Upper lobe of right lung (tissue), 1 donor: ENCODE measurements at places on chromosomes 7 and 10.

DNA sequence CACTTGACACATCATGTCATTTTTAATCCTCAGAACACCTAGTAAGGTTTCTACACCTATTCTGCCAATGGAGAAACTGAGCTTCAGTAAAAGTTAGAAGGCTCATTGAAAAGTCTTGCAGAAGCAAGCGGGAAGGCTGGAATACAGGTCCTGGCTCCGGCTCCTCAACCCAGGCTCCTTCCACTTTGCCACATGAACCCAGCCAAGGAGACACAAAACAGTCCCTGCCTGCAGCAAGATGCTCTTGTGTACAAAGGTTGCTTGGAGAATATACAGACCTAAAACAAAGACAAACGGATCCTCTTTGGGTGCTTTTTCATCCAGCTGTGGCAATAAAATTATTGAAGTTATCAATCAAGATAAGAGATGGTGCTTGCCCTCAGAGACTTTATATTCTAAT lies 106.8 kb downstream of the SORBS1 start:
- DNase-seq, result no peak

DNA sequence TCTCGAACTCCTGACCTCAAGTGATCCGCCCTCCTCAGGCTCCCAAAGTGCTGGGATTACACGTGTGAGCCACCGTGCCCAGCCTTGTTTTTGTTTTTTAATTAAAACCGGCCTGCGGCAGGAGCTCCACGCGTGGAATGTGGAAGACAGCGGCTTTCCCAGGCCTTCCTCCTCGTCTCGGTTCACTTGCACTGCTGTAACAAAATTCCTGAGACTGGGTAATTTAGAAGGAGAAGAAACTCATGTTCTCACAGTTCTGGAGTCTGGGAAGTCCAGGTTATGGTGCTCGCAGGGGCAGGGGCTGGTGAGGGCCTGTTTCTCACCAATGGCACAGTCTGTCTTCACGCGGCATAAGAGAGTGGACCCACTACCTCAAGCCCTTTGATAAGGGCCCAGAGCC lies 14.4 kb upstream of the CRYGN start:
- no peak for DNase-seq

DNA sequence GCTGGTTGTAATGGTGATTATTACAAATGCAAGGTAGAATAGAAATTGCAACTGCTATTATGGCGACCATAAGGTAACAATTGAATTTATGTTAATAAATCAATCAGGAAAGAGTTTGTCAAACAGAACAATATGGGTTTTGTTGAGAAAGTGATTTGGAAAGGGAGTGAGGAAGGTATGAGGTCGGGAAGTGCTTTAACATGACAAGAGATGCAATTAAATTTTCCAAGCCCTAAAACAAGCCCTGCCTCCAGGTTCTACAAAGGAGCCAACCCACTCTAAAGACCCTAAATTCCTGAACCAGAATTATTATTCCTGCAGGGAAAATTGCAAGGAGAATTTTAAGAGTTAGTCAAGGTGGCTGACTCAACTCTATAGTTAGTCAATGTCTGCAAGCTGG lies 363.7 kb downstream of the BMPER start:
- no peak for DNase-seq

DNA sequence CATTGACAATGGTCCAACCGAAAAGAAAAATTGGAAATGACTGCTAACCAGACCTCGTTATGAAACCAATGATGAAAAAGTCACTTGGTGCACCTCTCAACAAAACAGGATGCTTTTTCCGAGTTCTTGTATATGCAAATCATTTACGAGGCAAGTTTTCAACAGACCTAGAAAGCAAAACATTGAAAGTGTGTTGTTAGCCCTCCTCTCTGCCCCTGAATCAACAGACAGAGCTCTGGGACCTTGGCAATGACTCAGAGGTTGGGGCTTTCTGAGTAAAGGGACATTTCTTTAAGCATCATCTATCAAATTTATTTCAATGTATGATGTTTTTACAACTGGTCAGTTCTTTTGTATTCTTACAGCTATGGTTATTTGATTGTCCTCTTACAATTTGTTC lies 16.3 kb upstream of the DKK1 start:
- no peak for DNase-seq
